ENCODE measurements at places on chromosomes 2 and 18.

GRCh38 chr18:25140124-25140961 is 211.6 kb downstream of the ZNF521 start:
- DNase-seq, result no peak

DNA sequence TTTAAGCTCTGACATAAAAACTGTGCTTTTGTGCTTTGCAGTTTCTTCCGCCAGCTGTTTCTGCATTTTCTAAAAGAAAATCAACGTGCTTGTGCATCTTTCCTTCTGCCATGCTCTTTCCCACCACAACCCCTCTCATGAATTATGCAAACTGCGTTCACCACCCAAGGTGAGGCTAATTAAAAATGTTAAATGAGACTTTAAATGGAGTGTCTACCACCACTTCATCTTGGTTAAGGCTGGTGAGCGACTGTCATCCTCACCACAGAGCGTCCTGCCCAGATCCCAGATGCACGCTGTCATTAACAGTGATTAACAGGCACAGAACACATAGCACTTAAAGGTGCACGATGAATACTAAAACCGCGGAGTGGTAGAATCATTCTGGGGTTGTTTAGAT is 250.5 kb upstream of the RAB6C start:
- DNase-seq, result no peak

DNA sequence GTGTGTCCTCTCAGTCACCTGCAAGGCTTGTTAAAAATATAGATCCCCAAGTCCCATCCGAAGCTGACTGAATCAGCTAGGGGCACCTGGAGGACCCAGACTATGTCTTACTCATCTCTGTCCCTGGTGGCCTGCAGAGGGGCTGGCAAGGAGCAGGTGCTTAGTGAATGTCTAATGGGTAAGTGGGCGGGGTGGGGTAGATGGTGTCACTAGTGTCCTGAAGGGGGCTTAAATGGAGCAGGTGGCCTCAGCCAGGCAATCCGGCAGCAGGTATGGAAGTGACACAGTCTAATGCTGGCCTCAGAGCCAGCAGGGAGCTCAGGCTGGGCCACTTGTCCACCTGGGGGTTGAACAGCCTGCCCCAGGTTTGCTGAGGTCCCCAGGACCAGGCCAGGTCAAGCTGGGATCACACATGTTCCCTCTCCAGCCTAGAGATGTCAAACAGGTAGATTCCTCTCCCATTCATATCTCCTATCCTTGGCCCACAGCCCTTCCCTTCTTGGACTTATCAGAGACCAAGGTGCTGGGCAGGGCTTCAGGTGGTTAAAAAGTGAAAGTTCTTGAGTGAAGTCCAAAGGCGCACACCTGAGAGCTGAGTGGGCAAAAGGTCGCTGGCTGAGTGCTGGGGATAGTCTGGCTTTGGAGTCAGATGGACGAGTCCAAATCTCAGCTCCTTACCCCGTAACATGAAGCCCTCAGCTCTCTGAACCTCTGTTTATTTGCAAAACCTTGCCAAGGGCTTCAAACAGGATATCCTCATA is 1.7 kb downstream of the STEAP3 start:
- no peak for DNase-seq

DNA sequence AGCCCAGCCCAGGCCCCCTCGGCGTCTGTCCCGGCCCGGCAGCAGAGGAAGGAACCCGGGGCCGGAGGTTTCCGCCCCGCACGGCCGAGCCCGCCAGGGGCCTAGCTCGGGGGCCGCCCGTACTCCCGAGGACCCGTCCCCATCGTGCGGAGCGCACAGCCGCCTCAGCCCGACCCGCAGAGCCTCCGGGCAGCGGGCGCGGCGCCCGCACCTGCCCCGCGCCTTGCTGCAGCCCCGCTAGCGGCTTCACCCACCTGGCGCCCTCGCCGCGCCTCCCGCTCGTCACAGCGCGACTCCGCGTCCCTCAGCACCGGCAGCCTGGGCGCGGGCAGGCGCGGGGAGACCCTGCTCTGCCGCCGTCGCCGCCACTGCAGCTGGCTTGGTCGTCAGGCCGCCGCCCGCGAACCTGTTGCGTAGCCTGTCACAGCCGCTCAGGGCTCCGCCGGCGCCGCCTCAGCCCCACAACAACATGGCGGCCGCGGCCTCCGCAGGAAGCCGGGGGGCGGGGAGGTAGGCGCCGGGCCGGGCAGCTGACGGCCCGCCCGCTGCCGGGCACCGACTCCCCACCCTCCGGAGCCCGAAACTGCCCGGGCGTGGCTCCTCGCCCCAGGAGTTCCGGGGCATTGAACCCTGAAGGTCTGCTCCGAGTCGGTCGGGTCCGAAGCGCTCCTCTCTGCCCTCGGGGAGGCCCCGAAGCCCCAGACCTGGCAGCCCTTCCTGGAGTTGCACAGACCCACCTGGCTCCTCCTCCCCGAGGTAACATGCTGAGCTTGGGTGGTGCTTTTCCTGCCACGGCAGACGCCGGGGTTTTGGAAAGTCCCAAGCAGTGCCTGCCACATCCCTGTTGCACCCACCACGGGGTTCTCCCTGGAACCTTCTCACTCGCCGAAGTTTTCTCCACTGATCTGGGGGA is at the start of gene ITSN2:
ITSN2 (minus strand) TSS at position 487 of the 913 bp plus-strand sequence. CDS start 32,454 bp downstream, outside the sequence.
- DNase-seq, result peak; percentile 72

All from activated CD4-positive, alpha-beta T cell treated with anti-CD3 and anti-CD28 coated beads, Interleukin-2, amount 50 U/mL, for 4 hours (primary cell).